Activated T-helper 1 cell treated with anti-CD3 and anti-CD28 coated beads, Interleukin-2, amount 50 U/mL, for 16 hours (primary cell): ENCODE measurements at places on chromosomes 5 and 9.

GRCh38 chr5:16756692-16757091 is 139.9 kb upstream of the RETREG1 start:
- no peak for DNase-seq

DNA sequence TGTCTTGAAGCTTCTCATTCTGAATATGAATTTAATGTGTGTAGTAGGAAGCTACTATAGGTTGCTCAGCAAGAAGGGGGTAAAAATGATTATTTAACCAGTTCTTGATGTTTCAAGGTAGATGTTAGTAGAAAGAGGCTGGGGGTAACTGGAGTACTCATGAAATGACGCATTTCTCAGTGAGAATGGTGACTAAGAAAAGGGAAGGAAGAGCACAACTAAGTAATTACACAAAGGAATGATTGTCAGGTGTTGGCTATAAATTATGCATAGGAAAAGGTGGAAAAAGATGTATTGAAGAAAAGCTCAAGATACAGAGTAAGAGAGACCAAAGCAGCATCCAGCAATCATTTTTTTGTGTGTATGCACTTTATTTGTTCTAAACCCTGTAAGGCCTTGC is 1.4 kb upstream of the PSIP1 start:
- no peak for DNase-seq

GRCh38 chr9:124855566-124855943 is 2.3 kb downstream of the WDR38 start:
- DNase-seq = no peak

DNA sequence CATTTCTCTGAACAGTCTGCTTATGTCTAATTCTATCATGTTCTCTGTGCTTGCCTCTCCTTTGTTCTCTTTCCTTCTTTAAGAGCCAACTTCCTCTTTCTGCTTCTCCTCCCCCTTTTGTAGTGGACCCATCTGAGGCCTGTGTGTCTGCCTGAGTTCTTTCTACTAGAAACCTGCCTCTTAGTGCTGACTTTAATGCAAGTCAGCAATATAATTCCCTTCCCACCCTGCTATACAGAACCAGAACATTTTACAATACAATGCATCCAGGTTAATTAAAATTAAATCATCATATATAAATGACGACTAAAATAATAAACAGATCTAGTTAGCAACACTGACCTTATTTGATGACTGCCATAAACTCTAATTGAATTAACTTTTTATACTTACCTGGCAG is 82.6 kb upstream of the GAS1 start:
- DNase-seq = no peak

DNA sequence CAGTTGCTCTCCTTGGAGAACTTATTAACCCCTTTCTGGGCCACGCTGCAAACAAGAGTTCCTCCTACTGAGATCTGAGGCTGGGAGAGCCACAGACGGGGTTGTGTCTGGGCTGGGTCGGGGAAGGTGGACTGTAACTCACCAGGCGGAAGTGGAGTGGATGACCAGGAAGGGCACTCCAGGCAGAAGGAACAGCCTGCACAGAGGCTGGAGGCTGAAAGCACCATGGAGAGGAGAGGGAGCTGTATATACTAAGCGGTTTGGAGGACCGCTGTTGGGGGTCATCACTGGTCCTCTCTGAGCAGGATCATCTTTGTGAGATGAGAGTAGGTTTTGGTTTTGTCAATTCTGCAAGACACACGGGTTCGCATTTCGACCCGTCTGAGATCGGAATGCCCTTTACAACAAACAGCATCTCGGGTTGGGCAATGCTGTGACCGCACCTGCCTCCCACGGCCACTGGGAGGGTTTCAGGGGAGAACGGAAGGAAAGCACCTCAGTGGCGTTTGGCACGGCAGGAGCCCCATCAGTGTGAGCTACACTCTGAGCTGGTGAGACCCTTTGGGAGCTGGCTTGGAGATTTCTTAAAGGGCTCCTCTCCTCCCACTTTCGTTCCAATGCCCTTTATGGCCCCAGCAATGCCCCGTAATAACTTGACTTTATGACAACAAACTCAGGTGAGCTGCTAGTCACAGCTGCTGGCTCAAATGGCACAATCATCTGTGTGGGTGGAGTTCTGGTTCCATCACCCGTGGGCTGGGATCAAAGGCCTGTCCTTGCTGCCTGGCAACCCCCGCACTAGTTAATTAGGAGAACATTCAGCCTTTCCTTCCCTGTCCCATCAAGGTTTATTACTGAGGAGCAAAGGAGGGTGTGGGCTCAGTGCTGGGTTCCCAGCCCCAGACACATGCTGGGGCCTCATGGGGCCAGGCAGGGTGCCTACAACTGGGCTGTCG is 18.7 kb upstream of the NEURL1B start:
- DNase-seq = no peak

DNA sequence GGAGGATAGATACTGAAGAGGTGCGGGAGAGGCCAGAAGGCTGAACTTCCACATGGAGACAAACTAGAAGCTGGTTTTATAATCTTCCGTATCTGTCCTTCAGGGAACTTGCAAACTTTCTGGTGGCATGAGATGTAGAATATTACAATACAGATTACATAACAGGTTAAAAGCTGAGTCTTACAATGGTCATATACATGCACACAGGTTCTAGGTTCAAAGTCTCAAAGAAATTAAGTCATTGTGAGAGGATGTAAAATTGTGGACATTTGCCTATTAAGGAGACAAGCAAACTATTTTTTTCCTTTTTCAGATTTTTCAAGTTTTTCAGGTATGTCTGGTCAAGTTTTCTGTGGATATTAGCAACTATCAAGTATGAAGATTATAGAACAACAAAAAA is 10.4 kb upstream of the ZSWIM6 start:
- DNase-seq = no peak

- no peak for DNase-seq
Observed at GRCh38 chr9:117153021-117153420, 261.8 kb downstream of the ASTN2 start.

- DNase-seq = no peak
Observed at GRCh38 chr5:72308853-72309191, 11.2 kb downstream of the MRPS27 start.

GRCh38 chr5:15474143-15474719 is 25.7 kb upstream of the FBXL7 start:
- DNase-seq = no peak

DNA sequence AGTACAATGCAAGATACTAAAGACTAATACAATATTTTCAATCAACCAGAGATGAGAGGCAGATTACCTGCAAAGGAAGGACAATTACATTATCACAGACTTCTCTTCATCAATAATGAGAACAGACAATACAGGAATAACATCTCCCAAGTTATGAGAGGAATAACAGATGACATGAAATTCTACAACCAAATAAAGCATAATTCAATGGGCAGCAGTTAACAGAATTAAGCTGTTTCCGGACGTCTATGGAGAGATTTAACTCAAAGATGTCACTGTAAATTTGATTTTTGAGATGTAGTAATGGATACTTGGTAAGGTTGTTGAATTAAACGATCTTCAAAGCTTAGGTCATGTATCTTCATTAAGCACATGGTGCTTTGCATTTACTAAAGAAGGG is 19.8 kb upstream of the PARP8 start:
- DNase-seq = no peak

GRCh38 chr9:96169484-96169883 is 132.5 kb downstream of the HSD17B3 start:
- no peak for DNase-seq

GRCh38 chr5:98964621-98965020 is 35.8 kb upstream of the CHD1 start:
- DNase-seq = no peak

DNA sequence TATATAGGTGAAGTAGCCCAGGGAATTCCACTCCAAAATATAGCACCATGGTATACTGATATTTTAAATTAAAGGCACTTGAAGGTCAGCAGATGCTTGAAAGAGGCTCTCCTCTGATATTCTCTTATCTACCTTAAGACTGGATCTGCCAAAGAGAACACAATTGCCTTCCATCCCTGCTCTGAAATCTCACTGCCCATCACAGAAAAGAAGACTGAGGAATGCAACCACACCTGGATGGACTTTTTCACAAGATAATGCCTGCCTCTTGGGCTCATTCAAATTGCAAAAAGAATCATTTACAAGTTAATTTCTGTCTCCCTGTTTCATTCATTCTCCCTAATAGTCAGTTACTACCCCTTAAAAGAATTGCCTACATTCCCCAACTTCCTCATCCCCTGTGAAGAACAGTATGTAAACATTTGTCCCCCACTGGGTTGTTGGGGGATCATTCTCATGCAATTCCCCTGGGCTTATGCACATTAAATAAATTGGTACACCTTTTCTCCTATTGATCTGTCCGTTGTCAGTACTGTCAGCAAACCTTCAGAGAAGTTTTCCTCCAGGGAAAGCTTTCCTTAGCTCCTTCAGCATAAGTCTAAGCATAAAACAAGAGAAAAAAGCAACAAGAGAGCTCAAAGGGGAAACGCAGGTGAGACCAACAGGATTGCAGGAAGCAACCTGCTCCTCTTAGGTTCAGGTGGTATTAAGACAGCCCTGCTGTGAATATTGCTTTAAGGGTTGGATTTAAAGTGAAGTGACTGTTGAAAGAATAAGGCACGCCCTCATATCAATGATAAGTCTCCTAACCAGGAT is 171.4 kb upstream of the SLC30A5 start:
- DNase-seq = no peak

DNA sequence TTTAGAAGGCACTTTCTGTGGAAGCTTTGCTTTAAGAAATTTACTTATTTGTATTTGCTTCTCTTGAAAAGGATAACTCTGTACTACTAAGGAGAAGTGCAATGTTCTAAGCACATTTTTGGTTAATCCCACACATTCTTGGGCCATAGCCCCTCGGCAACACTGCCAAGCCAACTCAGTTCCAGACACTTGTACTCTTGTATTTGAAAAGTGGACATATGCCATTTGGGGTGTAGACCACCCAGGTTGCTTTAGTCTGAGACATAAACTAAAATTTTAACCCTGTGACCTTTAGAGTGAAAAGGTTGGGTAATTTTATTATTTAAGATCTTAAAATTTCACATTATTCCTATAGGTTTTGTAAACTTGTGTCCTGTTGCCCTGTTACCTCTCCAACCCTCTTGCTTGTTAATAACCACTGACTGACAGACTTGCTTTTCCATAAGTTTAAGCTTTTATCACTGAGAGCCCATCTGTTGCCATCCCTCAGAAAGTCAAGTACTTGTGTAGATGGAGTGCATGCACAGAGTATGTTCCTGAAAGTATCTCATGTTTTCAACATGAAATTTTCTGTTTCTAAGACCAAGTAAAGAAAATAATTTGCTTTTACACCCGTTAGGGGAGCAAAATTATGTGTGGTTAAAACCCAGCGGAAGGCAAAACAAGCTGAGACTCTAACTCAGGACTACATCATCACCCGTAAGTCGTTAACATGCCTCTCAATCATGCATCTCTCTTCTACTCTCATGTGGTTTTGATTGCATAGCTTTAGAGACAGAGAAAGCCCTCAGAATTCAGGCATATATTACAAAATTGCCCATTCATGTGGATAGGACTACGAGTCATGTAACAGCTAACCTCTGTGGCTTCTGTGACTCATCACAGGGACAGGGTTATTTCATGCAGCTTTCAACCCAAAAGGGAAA is 117.3 kb downstream of the GDNF start:
- DNase-seq = no peak
